ENCODE measurements at places on chromosomes 1 and 21.

GRCh38 chr1:241396747-241397681 is 40.0 kb upstream of the RGS7 start:
- DNase-seq, result no peak

DNA sequence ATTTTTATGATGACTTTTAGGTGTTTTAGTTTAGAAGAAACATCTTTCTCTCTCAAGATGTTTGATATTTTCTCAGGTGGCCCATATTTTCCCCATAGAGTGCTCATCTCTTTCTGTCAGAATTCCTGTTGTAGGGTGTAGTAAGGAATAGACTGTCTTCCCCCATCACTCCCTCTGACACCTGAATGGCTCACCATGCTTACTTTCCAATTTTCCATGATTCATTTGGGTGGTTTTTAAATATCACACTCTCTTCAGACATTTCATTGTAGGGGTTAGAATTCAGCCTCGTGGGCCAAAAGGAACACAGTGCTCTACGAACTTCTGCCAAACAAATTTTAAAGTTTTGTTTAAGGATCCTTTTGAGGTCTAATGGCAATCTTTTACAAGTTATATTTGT is 24.0 kb downstream of the GIPC2 start:
- DNase-seq, result no peak

GRCh38 chr1:107976431-107976830 is 11.5 kb upstream of the VAV3 start:
- DNase-seq, result no peak

DNA sequence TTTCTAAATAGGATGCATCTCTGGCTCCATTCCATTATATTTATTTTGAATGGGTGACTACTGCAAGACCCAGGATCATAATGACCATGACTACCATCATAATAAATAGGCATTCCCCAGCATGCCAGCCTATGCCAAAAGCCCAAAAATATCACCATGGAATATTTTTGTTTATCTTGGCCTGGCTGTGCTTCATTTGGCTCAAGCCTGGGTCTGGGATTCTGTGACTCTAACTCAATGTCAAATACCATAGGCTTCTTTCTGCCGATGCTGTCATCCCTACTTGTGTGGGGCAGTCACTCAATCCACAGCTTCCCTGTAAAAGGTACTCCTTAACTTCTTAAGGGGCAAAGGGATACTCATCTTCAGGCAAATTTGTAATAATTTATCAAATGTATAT is 66.6 kb downstream of the DIRAS3 start:
- no peak for DNase-seq

- no peak for DNase-seq
These were observed 108.1 kb upstream of the CSF3R start for GRCh38 chr1:36590771-36591170.

DNA sequence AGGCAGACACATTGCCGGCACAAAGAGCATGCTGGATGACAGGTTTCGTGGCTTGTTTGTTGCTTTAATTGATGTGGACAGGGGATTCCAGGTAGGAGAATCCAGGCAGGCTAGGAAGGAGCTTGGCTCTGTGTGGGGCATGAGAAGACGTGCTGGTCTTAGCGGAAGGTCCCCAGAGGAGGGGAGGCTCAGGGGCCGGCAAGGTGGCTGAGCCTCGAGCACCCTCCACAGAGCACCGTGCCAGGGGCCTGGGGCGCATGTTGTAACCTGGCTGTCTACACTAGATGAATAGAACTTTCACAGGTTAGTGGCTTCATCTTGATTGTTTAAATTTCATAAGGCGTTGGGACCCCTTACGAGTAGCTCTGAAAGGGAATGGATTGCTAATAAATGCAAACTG is 223.1 kb downstream of the CAMTA1 start:
- no peak for DNase-seq

GRCh38 chr1:116724765-116725375 is 29.4 kb upstream of the CD2 start:
- DNase-seq, result no peak

DNA sequence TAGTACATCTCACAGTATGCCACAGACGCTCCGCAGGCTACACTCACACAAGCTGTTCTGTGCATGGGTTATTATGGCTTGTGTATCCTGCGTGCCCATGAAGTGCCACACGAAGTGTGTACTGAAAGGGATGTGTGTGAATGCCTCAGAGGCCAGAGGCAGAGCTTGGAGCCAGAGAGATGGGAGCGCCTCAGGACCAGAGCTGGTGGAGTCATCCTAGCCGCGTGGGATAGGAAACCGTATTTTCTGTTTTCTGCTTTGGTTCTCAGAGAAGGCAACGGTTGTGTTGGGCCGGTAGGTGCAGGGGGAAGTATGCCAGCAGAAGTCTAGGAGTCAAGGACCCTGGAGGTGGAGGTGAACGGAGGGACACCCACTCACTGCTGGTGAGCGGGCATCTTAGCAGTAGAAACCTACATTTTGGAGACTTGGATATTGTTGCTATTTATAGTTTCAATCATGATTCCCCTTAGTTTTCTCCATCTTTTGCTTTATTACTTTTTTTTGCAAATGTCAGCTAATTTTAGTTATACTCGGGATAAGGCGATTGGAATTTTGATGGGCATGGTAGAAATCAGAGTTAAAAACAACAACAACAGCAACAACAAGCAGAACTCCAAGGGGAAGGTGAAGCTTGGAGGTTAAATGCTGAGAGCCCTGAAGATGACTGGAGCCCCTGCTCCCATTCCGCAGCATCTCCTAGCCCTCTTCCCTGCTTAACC is 188.2 kb downstream of the DYRK1A start:
- DNase-seq, result no peak

DNA sequence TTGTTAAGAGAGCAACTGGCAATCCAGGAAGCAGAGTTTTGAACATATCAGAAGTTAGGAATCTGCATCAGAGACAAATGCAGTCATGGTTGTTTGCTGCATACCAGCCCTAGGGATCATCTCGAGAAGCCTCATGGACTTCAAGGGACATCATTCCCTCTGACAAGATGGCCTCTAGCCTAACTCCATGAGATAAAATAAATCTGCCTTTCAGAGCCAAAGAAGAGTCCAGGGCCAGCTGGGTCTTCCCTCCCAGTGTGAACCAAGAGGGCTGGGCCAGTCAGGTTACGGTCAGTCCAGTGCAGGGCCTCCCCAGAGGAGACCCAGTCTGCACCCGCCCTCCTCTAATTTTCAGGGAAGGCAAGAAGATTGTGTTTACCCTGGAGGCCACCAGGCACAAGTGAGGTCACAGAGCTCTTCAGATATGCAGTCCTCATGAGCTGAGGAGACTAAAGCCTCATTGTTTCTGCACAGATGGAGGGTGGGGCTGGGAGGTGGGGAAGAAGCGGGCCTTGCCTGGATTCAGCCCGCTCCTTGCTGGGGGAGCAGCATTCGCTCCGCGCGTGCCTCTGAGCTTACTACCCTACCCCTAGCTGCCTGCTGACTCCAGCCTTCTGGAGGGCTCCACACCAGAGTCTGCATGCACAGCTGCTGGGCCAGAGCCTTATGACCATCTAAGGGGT is 52.8 kb downstream of the CAPN2 start:
- DNase-seq, result no peak

- DNase-seq, result no peak
These were observed 44.7 kb upstream of the LRRC7 start for GRCh38 chr1:69523032-69523431.

DNA sequence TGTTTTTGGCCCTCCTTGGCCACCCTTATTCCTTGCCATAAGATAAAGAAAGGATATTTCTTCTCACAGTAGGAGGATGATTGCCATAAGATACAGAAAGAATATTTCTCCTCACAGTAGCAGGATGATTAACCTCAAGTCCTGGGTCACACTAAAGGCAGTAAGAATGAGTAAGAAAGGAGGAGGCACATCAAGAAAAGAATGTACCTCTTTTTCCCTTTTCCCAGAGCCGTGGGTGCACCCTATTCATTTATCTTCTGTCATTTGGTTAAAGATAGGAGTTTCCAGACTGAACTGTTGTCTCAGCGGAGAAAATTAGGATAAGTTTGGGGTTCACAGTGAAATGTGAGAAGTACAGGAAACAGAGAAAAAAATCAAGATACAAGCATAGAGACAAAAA is 52.5 kb downstream of the LRRC8C start:
- no peak for DNase-seq

GRCh38 chr1:6009120-6010040 is 17.2 kb upstream of the NPHP4 start:
- no peak for DNase-seq

DNA sequence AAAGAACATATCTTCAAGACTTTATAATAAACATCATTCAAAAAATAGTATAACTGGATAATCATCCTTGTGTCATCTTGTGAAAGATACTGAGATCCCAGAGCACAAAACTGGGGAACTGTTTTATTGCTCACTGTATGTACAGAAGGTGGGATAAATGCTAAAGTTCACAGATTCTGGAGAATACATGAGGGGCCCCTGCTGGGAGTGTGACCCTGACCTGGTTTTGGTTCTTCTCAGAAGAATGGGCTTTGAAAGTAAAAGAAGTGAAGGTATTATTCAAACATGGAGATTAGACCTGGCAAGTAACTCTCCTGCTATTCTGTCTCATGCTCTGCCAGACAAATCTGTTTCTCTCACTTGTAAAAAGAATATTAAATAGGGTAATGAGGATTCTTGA is 14.5 kb downstream of the WDR26 start:
- DNase-seq, result no peak

- no peak for DNase-seq
These were observed 278.6 kb upstream of the LYPLAL1 start for GRCh38 chr1:218895064-218895587.

GRCh38 chr1:69747207-69747606 is 179.5 kb downstream of the LRRC7 start:
- DNase-seq, result no peak

DNA sequence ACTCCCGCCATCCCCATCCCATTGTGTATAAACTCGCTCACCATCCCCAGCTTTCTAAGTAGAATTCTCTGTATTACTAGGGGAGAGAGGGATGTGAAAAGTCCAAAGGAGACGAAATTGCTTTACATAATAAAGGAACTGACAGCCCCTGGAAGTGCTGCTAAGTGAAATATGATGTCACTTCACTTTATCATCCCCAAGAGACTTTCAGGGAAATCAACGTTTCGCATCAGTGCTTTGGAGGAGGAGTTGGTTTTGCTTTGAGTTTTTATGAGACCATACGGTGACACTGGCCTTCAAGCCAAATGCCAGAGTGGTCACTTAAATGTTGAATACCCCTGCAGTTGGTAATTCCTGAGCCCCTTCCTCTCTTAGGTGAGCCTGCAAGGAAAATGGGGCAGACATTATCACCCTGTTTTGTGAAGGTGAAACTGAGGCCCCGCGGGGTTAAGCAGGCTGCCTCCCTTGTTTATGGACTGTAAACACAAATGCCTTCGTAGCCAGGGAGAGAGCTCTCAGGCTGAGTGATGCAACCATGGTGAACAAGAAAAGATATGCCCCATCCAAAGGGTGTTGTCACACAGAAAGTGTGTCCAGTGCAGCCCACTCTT is 58.4 kb upstream of the KAZN start:
- DNase-seq, result no peak

DNA sequence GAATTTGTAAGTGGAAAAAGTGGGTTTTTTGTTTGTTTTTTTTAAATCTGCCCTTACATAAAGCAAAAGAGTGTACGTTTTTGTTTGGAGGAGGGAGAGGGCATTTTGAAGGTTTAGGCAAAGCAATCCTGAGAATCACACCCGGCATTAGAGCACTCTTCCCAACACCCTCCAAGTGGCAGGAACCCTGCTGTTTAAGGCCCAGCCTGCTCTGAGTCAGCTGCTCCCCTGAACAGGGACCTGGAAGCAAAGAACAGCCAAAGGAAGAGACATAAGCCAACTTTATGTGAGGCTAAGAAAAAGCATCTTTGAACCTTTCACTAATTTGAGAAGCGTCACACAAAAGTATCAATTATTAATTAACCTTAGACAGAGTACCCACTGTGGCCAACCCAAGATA is 16.9 kb downstream of the MTFR1L start:
- DNase-seq, result no peak

DNA sequence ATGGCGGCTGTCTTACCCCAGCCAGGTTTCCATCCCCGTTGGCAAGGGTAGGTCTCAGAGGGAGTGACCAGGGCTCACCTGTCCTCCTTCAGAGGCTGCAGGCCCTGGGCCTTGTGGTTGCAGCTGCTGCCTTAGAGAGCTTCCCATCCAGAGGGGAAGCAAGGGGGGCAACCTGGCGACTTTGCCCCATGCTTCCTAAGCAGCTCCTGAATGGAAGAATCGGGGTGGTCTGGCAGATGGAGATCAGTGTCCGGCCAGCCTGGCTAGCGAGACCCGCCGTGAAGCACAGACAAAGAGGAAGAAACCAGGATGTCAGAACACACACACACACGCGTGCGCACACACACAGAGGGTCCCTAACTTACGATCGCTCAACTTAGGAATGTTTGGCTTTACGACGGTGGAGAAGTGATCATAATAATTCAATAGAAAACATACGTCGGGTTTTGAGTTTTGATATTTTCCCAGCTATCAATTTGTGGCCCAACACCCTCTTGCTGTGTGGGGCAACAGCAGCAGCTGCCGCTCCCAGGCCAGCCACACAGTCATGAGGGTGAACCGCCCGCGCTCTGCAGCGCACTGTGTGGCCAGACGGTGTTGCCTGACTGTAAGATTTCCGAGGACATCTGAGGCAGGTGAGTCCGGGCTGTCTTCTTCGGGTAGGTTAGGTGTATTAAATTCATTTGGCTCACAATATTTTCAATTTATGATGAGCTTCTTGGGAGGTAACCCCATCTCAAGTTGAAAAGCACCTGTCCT is 113.0 kb upstream of the ARHGEF16 start:
- no peak for DNase-seq

DNA sequence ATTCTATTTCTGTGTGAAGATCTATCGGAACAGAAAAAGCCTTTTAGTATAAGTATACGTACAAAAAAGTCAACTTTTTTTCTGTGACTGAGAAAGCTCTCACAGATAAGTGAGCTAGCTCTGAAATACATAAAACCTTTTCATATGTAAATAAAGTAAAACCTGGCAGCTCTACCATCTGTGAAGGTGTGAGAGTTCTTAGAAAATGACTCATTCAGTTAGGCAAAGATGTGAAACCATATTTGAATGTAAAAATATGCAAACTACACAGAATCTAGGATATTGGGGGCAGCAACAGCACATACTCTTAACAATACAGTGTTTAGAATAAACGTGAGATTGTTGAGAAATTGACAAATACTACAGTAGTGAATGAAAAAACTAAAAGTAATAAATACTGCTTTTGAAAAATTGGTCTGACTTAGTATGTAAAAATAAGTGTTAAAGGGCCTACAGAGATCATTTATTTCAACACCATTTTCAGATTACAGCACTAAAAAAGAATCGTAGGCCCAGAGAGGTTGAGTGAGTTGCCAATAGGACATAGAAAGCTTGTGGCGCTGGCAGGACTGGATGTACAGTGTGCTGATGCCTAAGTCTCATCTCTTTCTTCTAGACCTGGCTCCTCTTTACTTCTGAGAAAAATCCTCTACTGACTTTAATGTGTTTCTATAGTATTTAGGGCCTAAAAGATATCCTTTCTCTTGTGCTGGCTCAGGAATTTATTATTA is 19.8 kb downstream of the ATP6V1G3 start:
- DNase-seq, result no peak
